Hematopoietic multipotent progenitor cell (in vitro differentiated cells): ENCODE measurements at places on chromosomes 5 and 9.
A peak's percentile ranks its signal among the peaks of the same experiment; 100 is the strongest.

DNA sequence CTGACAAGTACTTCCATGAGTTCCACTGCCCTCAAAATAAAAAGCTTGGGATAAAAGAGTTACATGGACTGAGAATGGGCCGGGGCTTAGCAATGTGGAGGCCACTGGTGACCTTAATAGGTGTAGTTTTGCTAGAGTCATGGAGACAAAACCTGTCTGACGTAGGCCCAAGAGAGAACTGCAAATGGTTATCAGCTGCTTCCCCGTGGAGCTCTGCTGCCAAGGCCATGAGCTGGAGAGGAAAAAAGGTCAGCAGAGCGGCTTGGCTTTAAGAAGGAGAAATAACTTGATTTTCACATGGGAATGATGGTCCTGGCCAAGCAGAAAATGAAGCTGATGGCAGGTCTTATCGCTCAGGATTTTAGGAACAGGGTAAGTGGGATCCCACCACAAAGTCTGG, 3.7 kb upstream of the SURF6 start:
- no peak for DNase-seq

DNA sequence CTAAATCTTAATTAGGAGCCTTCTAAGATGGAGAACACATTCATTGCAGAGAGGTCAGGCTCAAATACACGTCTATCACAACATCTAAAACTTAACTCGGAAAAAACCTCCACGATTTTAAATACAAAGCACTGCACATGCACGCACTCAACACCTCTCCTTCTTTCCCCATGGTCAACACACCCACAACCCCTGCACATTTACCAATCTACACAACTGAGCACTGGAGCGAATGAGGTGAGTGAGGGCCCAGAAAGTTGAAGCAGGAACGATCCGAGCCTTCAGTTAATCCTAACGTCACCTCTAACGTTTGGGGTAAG, 278 bp upstream of the NIPSNAP3A start:
- no peak for DNase-seq

- DNase-seq: no peak
These were observed 63.3 kb upstream of the ZFR start for GRCh38 chr5:32507738-32508434.

- no peak for DNase-seq
These were observed 285.2 kb upstream of the ITGA1 start for GRCh38 chr5:52502460-52502999.

GRCh38 chr5:142281966-142282365, 42.9 kb downstream of the SPRY4 start:
- no peak for DNase-seq

- no peak for DNase-seq
These were observed 53.4 kb upstream of the ALDH1B1 start for GRCh38 chr9:38339087-38339486.

DNA sequence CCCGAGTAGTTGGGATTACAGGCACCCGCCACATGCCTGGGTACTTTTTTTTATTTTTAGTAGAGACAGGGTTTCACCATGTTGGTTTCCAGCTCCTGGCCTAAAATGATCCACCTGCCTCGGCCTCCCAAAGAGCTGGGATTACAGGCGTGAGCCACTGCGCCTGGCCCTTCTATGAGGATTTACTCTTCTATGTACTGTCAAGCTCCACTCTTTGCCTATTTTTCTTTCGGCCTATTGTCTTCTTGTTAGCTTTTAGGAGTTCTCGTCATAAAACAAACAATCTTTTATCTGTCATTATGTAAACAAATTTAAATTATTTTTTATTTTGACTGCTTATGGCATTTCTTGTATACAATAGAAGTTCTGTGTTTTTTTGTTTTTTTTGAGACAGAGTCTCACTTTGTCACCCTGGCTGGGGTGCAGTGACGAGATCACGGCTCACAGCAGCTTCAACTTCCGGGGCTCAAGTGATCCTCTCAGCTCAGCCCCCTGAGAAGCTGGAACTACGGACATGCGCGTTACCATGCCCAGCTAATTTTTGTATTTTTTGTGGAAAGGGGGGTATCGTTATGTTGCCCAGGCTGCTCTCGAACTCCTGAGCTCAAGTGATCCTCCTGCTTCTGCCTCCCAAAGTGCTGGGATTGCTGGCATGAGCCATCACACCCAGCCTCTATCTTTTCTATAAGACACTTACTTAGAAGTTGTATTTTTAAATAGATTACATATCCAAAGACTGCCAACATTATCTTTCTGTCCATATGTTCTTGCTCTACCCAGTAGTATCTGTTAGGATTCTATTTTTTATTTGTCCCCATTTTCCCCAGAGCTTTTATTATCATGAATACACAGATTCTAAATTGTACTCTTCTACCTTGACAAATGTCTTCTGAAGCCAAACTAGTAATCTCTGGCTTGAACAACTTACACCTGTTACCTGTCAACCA, 29.2 kb downstream of the CSNK1A1 start:
- no peak for DNase-seq

DNA sequence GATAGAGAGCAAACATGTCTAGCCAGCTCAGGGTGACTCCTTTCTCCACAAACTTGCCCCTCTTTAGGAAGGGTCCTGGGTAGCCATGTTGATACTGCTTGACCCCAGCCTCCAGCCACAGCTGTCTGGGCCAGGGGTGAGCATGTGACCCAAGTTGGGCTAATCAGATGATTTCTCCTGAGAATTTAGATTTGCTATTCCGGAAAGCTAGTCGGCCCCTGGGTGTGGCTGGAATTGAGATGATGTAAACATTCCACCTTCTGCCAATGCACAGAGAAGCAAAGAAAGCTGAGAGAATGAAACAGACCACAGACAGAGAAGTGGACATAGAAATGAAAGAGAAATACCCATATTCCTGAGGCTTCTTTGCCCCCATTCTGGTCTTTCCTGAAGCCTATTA, 17.8 kb upstream of the B4GALT1 start:
- no peak for DNase-seq

GRCh38 chr5:102932781-102933180, 177.7 kb downstream of the PAM start:
- no peak for DNase-seq

DNA sequence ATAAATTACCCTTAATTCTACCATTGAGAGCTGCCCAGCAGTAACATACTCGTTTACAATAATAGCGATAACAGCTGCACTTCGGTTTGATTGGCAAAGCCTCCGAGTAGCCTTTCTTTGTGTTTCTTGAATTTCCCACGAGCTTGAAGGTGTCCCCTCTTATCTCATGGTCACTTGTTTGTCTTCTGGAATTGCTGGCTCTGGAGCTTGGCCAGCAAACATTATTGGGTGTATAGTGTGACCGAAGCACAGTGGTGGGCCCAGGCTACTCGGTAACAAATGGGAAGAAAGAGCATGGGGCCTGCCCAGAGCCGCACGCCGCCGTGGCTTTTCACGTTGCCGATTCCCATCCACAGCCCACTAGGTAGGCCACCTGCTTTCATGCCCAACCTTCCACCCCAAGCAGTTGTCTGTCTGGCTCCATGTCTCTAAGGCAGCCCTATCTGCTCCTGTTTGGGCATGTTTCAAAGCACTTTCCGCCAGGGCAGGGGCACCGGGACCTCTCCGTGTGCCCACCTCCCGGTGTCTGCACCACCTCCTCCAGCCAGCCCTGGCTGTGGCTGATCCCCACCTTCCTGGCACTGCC, 8.7 kb downstream of the STKLD1 start:
- no peak for DNase-seq

DNA sequence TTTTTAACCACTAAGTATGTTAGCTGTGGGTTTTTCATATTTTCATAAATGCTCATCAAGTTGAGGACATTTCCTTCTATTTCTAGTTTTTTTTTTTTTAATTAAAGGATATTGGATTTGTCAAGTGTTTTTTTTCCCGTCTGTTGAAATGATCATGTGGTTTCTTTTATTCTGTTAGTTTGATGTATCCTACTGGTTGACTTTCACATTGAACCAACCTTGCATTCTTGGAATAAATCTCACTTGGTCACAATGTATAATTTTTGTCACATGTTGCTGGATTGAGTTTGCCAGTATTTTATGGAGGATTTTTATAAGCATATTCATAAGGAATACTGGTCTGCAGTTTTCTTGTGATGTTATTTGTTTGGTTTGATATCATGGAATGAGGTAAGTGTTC, 12.4 kb downstream of the FAM200C start:
- no peak for DNase-seq

GRCh38 chr9:101220341-101220740, 164.5 kb downstream of the BAAT start:
- no peak for DNase-seq

- peak; percentile 75 for DNase-seq
These were observed 79.6 kb downstream of the TLR4 start for GRCh38 chr9:117783828-117784227.

DNA sequence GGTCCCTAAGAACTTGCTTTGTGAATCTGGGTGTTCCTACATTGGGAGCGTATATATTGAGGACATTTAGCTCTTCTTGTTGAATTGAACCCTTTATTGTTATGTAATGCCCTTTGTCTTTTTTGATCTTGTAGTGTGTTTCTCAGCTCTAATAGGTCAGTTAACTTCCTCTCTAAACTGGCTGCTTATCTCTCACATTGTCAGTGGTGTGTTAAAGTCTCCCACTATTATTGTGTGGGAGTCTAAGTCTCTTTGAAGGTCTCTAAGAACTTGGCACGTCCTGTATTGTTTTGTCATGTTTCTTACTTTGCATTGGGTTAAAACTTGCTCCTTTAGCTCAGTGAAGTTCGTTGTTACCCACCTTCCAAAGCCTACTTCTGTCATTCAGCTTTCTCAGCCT, 36.2 kb downstream of the RIC1 start:
- no peak for DNase-seq

DNA sequence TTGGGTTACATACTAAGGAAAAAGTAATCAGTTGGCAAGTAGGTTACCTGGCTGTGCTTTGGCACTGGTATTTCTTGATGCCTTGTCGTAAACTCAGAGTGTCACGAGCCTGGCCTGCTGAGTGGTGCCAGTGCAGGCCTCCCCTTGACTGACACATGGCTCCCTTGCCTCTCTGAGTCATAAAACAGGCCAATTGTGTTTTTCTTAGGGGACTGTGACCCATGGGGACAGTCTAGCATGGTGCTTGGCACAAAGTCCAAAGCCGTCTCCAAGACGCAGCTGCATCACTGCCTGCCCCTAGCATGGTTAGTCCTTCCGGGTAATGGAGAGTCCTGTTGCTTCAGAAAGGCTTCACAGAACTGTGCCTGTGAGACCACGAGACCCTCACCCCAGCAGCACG, 132.5 kb downstream of the MVB12B start:
- no peak for DNase-seq

GRCh38 chr9:128825923-128826700, 3.5 kb downstream of the SPOUT1 start:
- DNase-seq: no peak

DNA sequence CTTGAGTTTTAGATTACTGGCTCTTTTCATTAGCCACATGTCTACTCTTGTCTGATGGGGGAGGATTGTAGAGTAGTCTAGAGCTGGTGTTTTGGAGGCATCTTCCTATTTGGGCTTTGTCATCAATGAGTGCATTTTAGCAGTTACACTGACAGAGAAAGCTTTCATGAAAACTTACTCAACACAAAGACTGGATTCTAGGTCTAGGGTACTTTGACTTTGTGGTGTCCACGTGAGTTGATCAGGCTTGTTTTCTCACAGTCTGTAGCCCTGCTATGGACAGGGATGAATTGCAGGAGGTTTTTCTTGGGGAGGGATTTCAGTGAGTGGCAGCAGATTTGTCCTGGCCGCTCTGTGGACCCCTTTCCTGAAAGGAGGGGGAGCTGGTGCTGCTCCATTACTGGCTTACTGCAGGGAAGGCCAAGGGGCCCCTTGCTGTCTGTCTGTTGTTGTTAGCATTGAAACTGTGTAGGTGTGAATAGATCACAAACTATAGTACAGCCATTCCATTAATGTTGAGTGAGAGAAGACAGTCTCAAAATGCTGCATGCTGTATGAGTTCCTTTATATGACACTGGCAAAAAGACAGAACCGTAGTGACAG, 6.6 kb downstream of the TRIO start:
- no peak for DNase-seq

DNA sequence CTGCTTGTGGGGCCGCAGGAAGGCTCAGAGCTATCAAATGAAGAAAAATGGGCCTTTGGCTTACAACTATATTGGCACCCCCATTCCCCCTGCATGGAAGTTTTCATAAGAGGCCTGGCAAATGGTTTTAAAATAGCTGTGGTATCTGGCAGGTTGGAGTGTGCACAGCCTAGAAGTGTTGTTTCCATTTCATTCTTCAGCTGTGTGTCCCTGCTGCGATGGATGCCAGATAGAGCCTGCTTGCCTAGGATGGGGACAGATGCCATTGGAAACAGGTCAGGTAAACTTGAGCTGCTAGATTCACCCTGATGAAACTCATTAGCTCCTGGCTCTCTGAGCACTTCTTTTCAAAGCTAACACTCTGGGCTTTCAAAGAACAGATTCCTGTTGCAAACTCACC, 183.3 kb downstream of the IRX1 start:
- no peak for DNase-seq

DNA sequence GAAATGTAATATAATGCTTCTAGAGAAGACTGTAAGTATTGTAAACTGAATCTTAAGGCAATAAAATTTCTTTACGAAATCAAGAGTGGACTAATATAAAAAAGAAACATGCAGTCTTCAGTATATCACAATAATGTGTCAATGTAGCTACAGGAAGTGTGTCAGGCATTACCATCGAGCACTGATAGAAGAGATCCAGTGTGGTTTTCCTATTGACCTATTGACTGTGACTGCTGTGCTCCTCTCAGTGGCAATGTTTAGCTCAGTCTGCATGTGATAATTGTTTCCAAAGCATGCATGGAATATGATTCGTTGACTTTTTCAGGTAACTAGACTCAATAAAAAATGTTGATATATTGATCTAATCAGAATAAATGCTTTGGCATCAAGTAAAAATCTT, 20.3 kb upstream of the PCSK1 start:
- DNase-seq: no peak

DNA sequence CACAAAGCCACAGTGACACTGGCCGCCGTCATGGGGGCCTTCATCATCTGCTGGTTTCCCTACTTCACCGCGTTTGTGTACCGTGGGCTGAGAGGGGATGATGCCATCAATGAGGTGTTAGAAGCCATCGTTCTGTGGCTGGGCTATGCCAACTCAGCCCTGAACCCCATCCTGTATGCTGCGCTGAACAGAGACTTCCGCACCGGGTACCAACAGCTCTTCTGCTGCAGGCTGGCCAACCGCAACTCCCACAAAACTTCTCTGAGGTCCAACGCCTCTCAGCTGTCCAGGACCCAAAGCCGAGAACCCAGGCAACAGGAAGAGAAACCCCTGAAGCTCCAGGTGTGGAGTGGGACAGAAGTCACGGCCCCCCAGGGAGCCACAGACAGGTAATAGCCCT, 26.1 kb downstream of the HRH2 start:
- DNase-seq: no peak

GRCh38 chr9:84701801-84702200, 32.3 kb downstream of the NTRK2 start:
- no peak for DNase-seq

- no peak for DNase-seq
These were observed 104.3 kb upstream of the PITX1 start for GRCh38 chr5:135138116-135138850.

DNA sequence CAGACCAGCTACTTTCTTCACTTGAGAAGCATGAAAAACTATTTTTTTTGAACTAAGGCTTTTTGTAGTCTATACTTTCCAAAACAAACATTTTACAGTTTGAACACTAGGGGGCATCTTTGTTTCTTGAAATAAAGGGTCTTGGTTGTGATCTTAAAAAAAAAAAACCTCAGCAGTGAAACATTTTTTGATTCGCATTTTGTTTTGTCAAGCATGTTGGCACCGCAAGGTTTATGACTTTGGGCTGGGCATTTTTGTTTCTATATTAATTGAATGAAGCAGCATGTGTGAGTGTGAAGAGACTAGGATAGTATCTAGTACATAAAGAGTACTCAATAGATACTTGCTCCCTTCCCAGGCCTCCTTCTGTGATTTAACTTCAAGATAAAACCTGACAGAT, 31.6 kb upstream of the ACOT12 start:
- peak; percentile 40 for DNase-seq
